ENCODE measurements at places on chromosomes 2 and 18. TPM values are rescaled to one million over a fixed set of nuclear protein-coding genes. Genes with fewer than 3 reads are reported as not detected.
A peak's percentile ranks its signal among the peaks of the same experiment; 100 is the strongest.

GRCh38 chr2:101559551-101559950 lies 84.6 kb upstream of the RFX8 start:
- DNase-seq, result peak; percentile 15

AKAIN1 gene
- not detected for polyA plus RNA-seq

DCDC2C gene
- polyA plus RNA-seq, result 0.40 TPM

KIF5C gene
- polyA plus RNA-seq, result 2.3 TPM

GRCh38 chr18:59597049-59597448 lies 100.2 kb downstream of the CCBE1 start:
- no peak for DNase-seq

- no peak for DNase-seq
Observed at GRCh38 chr2:75289771-75290170, 90.5 kb upstream of the TACR1 start.

MC4R gene
- 0.20 TPM for polyA plus RNA-seq

DNA sequence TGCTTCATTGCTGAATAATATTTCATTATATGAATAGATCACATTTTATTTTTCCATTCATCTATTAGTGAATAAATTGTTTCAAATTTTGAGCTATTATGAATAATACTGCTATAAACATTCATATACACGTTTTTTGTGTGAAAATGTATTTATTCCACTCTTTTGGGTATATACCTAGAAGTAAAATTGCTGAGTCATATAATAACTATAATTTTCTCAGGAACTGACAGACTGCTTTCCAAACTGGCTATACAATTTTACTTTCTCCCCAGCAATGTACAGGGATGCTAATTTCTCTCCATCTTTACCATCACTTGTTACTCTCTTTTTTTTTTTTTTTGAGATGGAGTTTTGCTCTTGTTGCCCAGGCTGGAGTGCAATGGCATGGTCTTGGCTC lies 35.5 kb upstream of the BAZ2B start:
- no peak for DNase-seq
